ENCODE measurements at places on chromosomes 4 and X.

DNA sequence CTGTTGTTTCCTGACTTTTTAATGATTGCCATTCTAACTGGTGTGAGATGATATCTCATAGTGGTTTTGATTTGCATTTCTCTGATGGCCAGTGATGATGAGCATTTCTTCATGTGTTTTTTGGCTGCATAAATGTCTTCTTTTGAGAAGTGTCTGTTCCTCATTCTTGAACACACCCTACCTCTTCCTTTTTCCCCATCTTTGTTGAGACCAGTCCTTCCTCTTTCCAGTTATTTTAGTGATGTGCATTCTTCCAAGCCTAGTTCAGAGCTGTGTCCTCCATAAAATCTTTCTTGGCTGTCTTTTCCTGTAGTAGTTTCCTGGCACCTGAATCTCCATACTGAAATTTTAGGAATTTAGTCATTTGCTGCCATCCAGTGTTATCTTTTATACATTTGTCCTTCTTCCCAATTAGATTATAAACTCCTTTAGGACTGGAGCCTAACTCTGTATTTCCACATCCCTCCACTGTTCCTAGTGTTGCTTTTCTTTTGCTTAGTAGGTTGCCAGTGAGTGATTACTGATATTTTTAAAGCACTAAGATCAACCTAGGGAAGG lies 11.4 kb downstream of the FHIP1A start:
- H3K36me3 ChIP-seq = no peaks in the 10 kb centered on the region
- no peak overlapping the region for H3K4me3 ChIP-seq
- DNase-seq = no peak
- H3K4me1 ChIP-seq = no peaks in the 10 kb centered on the region
- H3K27ac ChIP-seq = no peak overlapping the region
- H3K27me3 ChIP-seq = no peaks in the 10 kb centered on the region

DNA sequence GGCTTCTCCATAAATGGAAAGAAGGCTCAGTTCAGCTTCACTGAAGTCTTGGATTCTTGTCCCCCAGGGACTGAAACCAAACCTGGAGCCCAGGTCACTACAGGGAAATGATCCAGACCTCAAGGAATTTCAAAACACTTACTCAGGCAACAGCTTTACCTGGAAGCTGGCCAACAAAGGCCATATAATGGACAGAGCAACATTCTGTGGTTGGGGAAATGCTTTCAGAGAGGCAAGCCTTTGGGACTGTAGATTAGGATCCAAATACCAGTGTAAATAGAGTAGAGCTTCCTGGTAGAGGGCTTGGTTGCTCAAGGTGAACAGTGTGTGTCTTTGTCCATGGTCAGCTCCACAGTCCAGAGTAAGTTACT lies 57.0 kb upstream of the PROM1 start:
- no peaks in the 10 kb centered on the region for H3K27me3 ChIP-seq
- H3K36me3 ChIP-seq = no peaks in the 10 kb centered on the region
- H3K4me3 ChIP-seq = no peak overlapping the region
- no peak overlapping the region for H3K27ac ChIP-seq
- DNase-seq = no peak

DNA sequence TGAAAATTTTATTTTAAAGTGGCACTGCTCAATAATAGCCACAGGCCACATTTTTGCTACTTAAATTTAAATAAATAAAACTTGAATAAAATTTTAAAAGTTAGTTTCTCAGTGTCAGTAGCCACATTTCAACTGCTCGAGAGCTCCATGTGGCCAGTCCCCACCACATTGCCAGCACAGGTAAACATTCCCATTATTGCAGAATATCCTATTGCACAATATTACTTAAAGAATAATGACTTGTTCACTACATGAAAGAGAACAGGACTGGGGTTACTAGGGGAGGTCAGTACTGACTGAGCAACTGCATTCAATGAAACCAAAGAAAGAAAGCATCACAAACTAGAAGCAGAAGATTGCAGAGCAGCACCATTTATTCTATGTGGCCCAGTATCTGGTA lies 2201.6 kb upstream of the TENM3 start:
- no peaks in the 10 kb centered on the region for H3K27me3 ChIP-seq
- H3K27ac ChIP-seq = no peak overlapping the region
- H3K4me3 ChIP-seq = no peak overlapping the region

DNA sequence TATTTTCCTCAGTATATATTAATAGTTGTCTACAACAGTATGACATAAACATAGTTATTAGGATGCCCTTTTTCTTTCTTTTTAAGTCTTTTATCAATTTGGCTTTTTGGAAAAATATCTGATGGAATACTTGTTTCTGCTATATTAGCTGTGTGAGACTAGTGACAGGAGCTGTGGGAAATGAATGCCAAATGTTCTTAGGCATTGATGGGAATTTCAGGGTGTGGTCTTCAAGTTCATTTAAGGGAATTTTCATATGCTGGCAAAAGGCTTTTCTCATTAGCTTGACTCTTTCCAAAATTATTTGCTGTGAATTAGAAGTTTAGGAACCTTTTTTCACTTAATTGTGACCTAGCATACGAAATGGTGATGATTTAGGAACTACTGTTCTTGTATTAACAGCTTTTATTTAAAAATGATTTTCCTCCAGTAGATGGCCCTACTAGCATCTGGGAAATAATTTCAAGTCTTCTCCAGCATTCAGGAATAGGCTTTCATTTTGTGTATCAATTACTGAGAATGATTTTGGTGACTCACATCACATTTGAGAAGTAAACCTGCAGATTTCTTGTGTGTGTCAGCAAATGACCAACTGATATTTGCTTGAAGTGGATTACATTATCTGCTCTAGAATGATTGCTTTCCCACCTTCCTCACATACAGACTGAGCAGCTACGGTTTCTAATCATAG lies 70.9 kb downstream of the HTT start:
- no peaks in the 10 kb centered on the region for H3K4me1 ChIP-seq
- no peak overlapping the region for H3K27ac ChIP-seq
- no peak overlapping the region for H3K4me3 ChIP-seq

DNA sequence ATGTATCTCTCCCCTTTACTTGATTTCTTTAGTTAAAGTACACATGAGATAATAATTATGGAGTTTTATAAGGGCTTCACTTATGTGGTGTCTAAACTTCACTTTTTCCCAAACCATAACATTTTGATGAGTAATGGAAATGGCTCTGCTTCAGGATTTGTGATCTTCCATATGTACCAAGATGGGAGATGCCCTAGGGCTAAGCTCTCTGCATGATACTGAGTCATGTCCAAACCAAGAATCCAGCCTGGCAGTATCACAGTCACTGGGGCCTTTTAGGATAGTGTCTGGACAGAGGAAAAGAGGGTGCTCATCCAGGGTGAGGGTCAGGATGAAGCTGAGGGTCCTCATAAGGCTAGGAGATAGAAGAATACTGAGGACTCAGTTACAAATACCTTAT lies 47.9 kb upstream of the PAGE3 start:
- H3K27me3 ChIP-seq = no peaks in the 10 kb centered on the region
- no peak for DNase-seq
- no peak overlapping the region for H3K27ac ChIP-seq
- no peaks in the 10 kb centered on the region for H3K36me3 ChIP-seq

DNA sequence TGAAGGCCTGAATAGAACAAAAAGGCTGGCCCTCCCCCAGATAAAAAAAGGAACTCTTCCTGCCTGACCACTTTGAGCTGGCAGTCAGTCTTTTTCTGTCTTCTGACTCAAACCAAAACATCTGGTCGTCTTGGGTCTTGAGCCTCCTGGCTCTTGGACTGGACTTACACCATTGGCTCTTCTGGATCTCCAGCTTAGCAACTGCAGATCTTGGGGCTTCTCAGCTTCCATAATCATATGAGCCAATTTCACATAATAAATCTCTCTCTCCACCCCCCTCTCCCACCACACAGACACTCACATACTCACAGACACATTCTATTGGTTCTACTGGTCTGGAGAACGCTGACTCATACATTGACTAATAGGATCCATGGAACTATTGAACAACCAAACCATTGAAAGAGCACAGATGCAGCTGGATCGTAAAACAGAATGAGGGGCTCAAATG lies 15.6 kb upstream of the CWH43 start:
- no peak overlapping the region for H3K27ac ChIP-seq
- H3K4me3 ChIP-seq = no peak overlapping the region
- no peaks in the 10 kb centered on the region for H3K27me3 ChIP-seq
- H3K4me1 ChIP-seq = no peaks in the 10 kb centered on the region
- peak; percentile 49 for DNase-seq

DNA sequence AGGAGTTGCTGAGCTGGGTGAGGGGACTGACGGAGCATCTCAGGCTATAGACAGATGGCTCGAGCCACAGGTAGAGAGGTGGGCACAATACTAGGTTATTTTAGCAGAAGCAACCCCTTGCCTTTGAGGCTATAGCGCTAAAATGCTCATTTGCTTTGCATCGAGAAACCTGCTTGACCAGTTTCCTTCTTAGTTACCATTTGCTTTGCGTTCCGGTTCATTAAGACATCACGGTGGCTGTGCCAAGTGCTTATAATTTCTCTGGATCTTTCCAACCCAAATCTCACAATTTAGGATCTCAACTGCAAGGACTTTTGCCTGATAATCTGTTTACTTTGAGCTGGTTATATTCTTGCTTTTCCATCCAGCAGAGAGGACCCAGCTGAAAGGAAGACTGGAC lies 40.8 kb downstream of the DLG3 start:
- H3K27ac ChIP-seq = no peak overlapping the region
- no peaks in the 10 kb centered on the region for H3K4me1 ChIP-seq
- no peak for DNase-seq
- no peaks in the 10 kb centered on the region for H3K27me3 ChIP-seq
- H3K36me3 ChIP-seq = peaks cover 3% of the 10 kb centered on the region
- H3K4me3 ChIP-seq = no peak overlapping the region

DNA sequence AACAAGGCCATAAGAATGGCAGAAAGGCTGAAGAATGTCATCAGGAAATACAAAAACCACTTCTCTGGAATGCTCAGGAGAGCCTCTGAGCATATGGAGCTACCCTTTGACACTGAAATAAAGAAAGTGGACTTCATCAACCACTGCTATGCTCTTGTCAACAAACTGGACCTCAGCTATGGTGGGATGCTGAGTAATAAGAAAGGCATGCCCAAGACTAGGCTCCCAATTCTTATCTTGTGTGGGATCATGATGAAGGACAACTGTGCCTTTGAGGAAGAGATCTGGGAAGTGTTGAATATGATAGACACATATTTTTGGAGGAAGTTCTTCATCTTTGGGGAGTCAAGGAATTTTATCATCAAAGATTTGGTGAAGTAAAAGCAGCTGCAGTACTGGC lies 86.9 kb upstream of the MAGEB16 start:
- no peaks in the 10 kb centered on the region for H3K36me3 ChIP-seq
- H3K4me3 ChIP-seq = no peak overlapping the region
- H3K27ac ChIP-seq = no peak overlapping the region
- H3K27me3 ChIP-seq = no peaks in the 10 kb centered on the region
- no peaks in the 10 kb centered on the region for H3K4me1 ChIP-seq

DNA sequence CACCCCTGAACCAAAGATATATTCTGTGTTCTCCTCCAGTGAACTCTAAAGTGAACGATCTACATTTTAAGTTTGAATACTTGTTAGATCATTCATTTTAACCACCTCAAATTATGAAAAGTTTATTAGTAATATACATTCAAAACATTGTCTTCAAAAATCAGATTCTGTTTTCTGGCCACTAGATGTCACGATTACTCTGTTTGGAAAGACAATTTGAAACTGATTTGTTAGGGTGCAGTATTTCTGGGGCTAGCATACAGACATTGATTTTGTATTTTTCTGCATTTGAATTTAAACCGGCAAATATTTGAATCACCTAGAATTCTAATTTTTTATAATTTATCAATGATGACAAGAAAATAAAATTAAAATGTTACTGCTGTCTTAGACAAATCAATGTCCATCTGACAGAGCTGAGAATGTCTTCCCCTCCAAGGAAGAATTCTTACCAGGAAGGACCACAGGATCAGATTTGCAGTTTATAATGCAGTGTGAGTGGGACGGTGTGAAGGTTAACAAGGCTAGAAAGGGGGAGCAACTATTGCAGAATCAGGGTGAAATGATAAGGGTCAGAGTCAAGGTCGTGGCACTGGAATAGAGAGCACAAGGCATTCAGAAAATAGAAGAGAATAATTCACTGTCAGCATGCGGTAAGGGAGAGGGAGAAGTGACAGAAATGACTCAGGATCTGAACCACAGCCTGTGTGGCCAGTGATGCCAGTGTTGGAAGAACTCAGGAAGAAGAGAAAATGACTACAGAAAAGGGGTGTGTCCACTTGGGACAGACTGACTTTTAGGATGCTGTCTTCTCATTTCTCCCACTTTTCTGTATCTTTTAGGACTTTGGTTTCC lies 91.6 kb downstream of the ANXA10 start:
- no peak overlapping the region for H3K4me3 ChIP-seq
- H3K36me3 ChIP-seq = no peaks in the 10 kb centered on the region
- H3K27me3 ChIP-seq = no peaks in the 10 kb centered on the region
- no peak overlapping the region for H3K27ac ChIP-seq

DNA sequence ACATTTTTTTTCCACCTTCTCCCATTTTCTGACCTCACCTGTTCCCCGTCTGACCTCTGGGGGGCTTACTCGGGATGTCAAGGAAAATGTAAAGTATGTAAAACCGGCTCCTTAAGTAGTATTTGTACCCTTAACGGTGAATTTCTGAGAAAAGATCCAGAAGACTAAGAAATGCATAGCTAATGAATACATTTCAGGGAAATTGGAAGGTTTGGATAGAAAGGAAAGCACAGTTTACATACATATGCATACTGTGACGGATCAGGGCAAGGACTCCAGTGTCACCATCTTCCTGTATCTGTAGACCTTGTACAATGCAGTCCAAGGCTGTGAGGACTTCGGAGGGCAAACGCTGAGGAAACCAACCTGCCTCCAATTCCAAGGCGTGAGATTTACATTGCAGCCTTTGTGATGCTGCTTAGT lies 2185.9 kb upstream of the TENM3 start:
- H3K4me3 ChIP-seq = peak overlapping the region; percentile 58
- H3K27ac ChIP-seq = no peak overlapping the region
- no peaks in the 10 kb centered on the region for H3K36me3 ChIP-seq

DNA sequence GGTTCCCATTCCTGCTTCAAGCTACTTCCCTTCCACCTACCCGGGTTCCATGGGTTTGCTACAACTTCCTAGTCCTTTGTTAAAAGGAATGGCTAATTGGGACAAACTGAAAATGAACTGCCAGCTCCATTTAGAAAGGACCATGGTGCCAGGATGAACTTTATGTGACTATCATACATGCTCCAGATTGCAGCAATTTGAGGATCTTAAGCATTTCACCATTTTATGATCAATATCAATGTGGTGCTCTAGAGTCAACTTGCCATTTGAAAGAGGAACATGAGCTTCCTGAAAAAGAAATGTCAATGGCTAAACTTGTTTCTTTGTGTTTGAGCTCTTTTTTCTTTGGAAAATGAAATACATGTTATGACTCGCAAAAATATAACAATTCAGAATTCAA lies 92.7 kb upstream of the IL15 start:
- H3K4me3 ChIP-seq = no peak overlapping the region
- H3K36me3 ChIP-seq = no peaks in the 10 kb centered on the region
- H3K27me3 ChIP-seq = no peaks in the 10 kb centered on the region
- no peaks in the 10 kb centered on the region for H3K4me1 ChIP-seq
- DNase-seq = no peak
